Fibroblast of lung (primary cell): ENCODE measurements at places on chromosomes 16 and 17.

DNA sequence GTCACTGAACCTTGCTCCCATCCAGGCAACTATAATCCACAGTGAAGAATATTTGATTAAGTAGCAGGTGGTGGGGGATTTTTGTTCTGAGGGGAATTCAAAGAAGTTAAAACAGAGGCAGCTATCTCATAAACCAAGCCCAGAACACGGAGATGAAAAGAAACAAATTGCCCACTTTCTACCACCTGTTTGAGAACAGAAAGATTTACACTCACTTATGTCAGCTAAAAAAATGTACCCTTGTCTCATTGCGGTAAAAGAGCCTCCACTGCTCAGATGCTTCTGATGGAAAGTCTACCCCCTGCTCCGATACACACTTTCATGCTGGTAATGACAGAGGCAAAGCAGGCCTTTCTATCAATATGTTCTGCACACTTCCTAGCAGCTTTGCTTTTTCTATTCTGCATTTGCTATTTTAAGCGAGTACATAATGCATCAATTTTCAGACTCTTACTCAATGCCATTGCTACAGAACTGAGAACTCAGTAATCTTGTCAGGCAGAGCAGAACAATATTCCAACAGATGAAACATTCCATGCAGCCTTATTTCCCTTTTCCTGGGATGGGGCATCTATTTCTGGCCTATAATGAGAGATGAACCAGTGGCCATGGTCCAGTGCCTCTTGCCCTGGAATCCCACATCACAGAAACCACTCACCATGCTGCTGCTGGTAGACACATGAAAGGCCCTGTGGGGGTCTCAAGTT is 29.0 kb downstream of the CDK5R1 start:
- H3K27me3 ChIP-seq: no peaks in the 10 kb centered on the region
- no peak overlapping the region for H3K4me3 ChIP-seq
- H3K27ac ChIP-seq: no peak overlapping the region

- no peaks in the 10 kb centered on the region for H3K4me1 ChIP-seq
- no peak overlapping the region for H3K27ac ChIP-seq
- H3K4me3 ChIP-seq: no peak overlapping the region
- no peaks in the 10 kb centered on the region for H3K36me3 ChIP-seq
- H3K27me3 ChIP-seq: peaks cover 26% of the 10 kb centered on the region
These were observed 8.2 kb upstream of the MPP2 start for GRCh38 chr17:43915559-43915958.

DNA sequence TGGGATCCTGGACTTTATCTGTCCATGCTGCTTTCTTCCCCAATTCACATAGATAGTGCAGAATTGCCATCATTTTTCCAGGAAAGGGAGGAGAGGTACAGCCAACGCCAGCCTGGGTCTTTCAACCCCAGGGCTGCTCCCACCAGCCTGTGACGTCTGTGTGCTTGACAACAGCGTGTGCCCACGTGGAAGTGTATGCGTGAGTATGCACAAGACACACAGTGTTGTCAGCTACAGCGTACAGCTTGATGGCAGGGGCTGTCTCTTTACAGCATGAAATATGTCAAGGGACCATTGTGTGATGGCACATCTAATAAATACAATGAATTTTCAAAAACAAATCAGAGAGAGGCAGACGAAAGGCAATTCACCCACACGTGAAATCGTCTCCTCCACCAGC is 62.3 kb downstream of the GSG1L start:
- H3K4me3 ChIP-seq: no peak overlapping the region
- H3K27ac ChIP-seq: no peak overlapping the region
- H3K27me3 ChIP-seq: no peaks in the 10 kb centered on the region
- H3K4me1 ChIP-seq: no peaks in the 10 kb centered on the region
- DNase-seq: no peak

DNA sequence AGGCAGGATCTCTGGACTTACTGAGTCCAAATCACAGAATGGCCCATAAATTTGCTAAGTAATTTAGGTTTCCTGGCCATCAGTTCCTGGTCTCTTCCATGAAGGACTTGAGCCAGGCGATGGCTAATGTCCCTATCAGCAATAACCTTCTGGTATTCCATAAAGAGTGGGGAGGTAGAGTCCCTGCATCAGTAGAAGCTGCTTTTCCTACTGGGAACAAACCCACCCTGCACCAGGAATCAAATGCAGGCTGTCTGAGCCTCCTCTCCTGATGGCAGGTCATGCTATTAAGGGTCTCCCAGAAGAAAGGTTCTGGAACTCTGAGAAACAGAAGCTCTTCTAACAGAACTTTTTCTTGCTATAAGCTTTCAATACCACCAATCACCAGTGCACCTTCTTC is 1.5 kb upstream of the HPR start:
- DNase-seq: no peak
- no peaks in the 10 kb centered on the region for H3K4me1 ChIP-seq
- no peaks in the 10 kb centered on the region for H3K36me3 ChIP-seq
- no peaks in the 10 kb centered on the region for H3K27me3 ChIP-seq

DNA sequence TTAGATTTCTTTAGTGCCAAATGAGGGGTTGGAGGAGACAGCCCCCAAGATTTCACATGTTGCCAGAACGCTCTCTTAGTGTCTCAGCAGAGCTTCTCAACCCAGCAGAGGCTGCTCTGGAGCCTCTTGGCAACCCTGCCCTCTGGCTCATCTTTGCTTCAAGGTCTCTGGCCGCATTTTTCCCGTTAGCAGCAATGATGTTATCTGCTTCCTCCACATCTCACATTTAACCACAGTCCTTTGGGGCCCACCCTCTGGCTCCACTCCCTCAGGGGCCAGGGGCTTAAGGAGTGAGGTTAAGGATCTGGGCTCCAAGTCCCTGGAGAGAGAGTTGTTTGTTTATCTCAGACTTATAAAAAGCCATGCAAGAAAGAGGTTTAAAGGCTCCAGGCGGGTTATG is 3.3 kb upstream of the XYLT1 start:
- no peak overlapping the region for H3K27ac ChIP-seq
- no peak overlapping the region for H3K4me3 ChIP-seq
- peak; percentile 42 for DNase-seq
- H3K4me1 ChIP-seq: peaks cover 14% of the 10 kb centered on the region

GRCh38 chr17:82432017-82432416 is 13.6 kb upstream of the OGFOD3 start:
- H3K4me1 ChIP-seq: no peaks in the 10 kb centered on the region
- no peak overlapping the region for H3K4me3 ChIP-seq
- no peak overlapping the region for H3K27ac ChIP-seq
- no peak for DNase-seq

DNA sequence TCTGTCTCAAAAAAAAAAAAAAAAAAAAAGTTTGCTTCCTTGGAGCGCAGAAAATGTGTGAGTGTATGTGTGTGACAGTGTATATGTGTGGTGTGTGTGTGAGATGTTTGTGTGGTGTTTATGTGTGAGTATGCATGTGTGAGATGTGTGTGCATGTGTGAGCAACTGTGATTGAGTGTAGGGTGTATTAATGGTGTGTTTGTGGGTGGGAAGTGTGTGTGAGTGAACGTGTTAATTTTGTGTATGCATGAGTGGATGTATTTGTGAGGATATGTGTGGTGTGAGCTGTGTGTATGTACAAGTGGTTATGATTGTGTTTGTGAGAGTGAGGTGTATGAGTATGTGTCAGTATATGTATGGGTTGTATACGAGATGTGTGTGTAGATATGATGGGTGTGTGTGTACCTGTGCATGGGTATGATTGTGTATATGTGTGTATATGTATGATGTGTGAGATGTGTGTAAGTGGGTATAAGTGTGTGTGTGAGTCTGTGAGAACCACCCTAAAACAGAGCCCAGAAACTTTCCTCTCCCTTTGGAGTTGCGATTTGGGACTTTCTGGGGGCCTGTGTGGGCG is 22.5 kb upstream of the ETV4 start:
- H3K27ac ChIP-seq: no peak overlapping the region
- no peaks in the 10 kb centered on the region for H3K36me3 ChIP-seq
- H3K4me1 ChIP-seq: peaks cover 3% of the 10 kb centered on the region

- no peaks in the 10 kb centered on the region for H3K36me3 ChIP-seq
- H3K27me3 ChIP-seq: no peaks in the 10 kb centered on the region
- H3K27ac ChIP-seq: no peak overlapping the region
- H3K4me3 ChIP-seq: peak overlapping the region; percentile 85
These were observed 2.7 kb downstream of the XYLT1 start for GRCh38 chr16:17467923-17468540.

DNA sequence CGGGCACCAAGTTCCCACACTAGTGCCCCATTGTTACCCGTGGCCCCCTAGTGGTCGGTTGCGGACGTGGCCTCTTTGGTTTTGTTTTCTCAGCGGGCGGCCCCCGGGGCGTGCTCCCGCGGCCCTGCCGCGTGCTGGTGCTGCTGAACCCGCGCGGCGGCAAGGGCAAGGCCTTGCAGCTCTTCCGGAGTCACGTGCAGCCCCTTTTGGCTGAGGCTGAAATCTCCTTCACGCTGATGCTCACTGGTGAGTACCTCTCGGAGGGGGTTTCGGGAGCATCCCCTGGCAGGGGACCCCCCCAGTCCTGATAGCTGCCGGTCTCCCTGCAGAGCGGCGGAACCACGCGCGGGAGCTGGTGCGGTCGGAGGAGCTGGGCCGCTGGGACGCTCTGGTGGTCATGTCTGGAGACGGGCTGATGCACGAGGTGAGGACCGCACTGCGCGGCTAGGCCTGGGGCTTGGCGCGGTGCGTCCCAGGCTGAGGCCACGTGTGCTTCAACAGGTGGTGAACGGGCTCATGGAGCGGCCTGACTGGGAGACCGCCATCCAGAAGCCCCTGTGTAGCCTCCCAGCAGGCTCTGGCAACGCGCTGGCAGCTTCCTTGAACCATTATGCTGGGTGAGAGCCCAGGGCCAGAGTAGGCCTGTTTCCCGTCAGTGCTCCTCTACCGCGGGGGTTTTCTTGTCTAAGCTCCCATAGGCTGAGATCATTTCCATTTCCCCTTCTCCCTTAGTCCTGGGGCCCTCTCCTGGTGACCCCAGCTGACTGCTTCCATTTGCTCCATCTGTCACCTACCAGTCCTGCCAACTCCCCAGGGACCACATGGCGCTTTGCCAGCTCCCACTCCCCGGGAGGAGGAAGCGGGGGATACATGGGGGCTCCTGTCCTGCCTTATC is 1.7 kb downstream of the SPHK1 start:
- H3K27ac ChIP-seq: peak overlapping the region; percentile 92
- H3K4me1 ChIP-seq: peaks cover 4% of the 10 kb centered on the region
- peak; percentile 73 for DNase-seq
- H3K4me3 ChIP-seq: peak overlapping the region; percentile 55
- H3K36me3 ChIP-seq: peaks cover 11% of the 10 kb centered on the region

- H3K27me3 ChIP-seq: no peaks in the 10 kb centered on the region
- H3K4me1 ChIP-seq: no peaks in the 10 kb centered on the region
- H3K27ac ChIP-seq: no peak overlapping the region
- H3K36me3 ChIP-seq: no peaks in the 10 kb centered on the region
- no peak overlapping the region for H3K4me3 ChIP-seq
- DNase-seq: peak; percentile 30
These were observed 245.9 kb upstream of the HSBP1 start for GRCh38 chr16:83561876-83562275.

- DNase-seq: no peak
- H3K36me3 ChIP-seq: no peaks in the 10 kb centered on the region
- no peak overlapping the region for H3K27ac ChIP-seq
- no peak overlapping the region for H3K4me3 ChIP-seq
These were observed 33.1 kb downstream of the SMARCE1 start for GRCh38 chr17:40614431-40615067.

GRCh38 chr16:46727184-46727583 is 21.0 kb downstream of the MYLK3 start:
- DNase-seq: no peak
- no peaks in the 10 kb centered on the region for H3K4me1 ChIP-seq
- H3K27me3 ChIP-seq: no peaks in the 10 kb centered on the region
- no peak overlapping the region for H3K4me3 ChIP-seq
- no peaks in the 10 kb centered on the region for H3K36me3 ChIP-seq

DNA sequence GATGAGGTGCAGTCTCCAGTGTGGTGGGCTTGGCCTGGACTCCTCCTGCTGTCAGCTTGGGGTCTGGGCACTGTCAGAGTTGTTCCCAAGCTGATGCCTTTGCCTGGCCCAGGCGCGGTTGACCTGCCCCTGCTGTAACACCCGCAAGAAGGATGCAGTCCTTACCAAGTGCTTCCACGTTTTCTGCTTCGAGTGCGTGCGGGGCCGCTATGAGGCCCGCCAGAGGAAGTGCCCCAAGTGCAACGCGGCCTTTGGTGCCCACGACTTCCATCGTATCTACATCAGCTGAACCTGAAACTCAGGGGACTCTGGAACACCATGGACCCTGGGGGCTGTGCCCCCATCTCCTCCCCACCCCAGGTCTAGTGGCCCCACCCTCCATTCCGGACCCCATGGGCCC is 11.7 kb downstream of the RNF40 start:
- H3K4me3 ChIP-seq: no peak overlapping the region
- no peaks in the 10 kb centered on the region for H3K27me3 ChIP-seq
- DNase-seq: no peak

- H3K27ac ChIP-seq: no peak overlapping the region
- peaks cover 5% of the 10 kb centered on the region for H3K27me3 ChIP-seq
- no peak for DNase-seq
- no peaks in the 10 kb centered on the region for H3K36me3 ChIP-seq
- no peaks in the 10 kb centered on the region for H3K4me1 ChIP-seq
- H3K4me3 ChIP-seq: no peak overlapping the region
These were observed 24.1 kb upstream of the IL21R start for GRCh38 chr16:27377666-27378485.

DNA sequence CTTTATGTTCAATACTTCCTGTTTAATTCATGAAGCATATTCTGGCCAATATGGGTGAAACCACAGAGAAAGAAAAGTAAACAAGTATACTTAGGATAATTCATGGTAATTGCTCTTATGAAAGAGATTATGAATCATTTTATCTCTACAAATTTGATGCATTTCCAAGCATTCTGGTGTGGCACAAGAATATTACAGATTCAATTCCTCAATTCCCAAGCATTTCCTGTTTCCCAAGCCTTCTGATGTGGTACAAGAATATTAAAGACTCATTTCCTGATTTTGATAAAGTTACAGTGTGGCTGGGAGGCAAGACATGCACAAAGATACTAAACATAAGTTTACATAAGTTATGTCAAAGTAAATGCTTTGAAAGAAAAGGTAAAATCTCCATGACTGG is 126.1 kb upstream of the NUDT7 start:
- DNase-seq: peak; percentile 76
- H3K27ac ChIP-seq: no peak overlapping the region
- no peaks in the 10 kb centered on the region for H3K27me3 ChIP-seq
- H3K36me3 ChIP-seq: no peaks in the 10 kb centered on the region
- H3K4me1 ChIP-seq: no peaks in the 10 kb centered on the region

- no peaks in the 10 kb centered on the region for H3K27me3 ChIP-seq
- peak overlapping the region; percentile 45 for H3K27ac ChIP-seq
- peak; percentile 83 for DNase-seq
- no peak overlapping the region for H3K4me3 ChIP-seq
- no peaks in the 10 kb centered on the region for H3K36me3 ChIP-seq
- peaks cover 20% of the 10 kb centered on the region for H3K4me1 ChIP-seq
These were observed 36.1 kb downstream of the RNF112 start for GRCh38 chr17:19447085-19447583.
